Sigmoid colon (tissue), 7 donors: ENCODE measurements at places on chromosomes 5 and 9.

- no peak for DNase-seq
These were observed 7.2 kb downstream of the ZNF354B start for GRCh38 chr5:178866946-178867345.

- no peak for DNase-seq
These were observed 339.0 kb downstream of the NSG2 start for GRCh38 chr5:174384509-174384947.

GRCh38 chr5:149358294-149358651, 427 bp downstream of the PCYOX1L start:
- peak; percentile 86 for DNase-seq

GRCh38 chr5:172584638-172585037, 56.4 kb upstream of the NEURL1B start:
- DNase-seq = no peak

DNA sequence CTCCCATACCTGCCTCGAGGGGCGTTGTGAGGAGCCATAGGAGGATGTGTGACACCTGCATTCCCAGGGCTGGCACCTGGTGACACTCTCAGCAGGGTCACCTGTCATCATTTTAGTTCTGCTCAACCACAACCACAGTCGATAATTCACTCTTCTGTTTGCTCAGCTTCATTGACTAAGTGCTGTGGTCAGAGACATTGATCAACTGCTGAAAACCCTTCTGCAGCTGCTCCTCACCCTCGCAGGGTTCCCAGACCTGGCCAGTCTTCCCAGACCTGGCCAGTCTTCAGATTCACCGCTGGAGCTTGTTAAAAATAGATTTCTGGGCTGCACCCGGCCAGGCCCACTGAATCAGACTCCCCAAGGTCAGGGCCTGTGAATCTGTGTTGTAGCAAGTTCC, 92.8 kb downstream of the MVB12B start:
- no peak for DNase-seq

DNA sequence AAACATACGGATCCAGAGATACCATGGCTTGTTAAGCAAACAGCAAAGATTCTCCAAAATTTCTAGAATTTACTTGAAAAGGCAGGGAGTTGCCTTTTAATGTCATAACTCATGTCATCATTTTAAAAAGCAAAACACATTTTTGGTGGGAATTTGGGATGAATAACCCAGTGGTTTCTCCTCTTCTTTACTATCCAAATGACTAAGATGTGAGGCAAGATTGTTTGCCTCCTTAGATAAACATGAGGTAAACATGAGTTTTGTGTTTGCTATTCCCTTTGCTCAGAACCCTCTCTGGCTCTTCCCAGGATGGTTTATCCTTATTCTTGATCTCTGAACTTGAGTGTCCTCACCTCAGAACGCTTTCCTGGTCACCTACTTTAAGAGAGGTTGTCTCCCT, 267.0 kb downstream of the EBF1 start:
- no peak for DNase-seq

GRCh38 chr9:93634311-93635185, 58.2 kb downstream of the PHF2 start:
- DNase-seq = peak; percentile 40

DNA sequence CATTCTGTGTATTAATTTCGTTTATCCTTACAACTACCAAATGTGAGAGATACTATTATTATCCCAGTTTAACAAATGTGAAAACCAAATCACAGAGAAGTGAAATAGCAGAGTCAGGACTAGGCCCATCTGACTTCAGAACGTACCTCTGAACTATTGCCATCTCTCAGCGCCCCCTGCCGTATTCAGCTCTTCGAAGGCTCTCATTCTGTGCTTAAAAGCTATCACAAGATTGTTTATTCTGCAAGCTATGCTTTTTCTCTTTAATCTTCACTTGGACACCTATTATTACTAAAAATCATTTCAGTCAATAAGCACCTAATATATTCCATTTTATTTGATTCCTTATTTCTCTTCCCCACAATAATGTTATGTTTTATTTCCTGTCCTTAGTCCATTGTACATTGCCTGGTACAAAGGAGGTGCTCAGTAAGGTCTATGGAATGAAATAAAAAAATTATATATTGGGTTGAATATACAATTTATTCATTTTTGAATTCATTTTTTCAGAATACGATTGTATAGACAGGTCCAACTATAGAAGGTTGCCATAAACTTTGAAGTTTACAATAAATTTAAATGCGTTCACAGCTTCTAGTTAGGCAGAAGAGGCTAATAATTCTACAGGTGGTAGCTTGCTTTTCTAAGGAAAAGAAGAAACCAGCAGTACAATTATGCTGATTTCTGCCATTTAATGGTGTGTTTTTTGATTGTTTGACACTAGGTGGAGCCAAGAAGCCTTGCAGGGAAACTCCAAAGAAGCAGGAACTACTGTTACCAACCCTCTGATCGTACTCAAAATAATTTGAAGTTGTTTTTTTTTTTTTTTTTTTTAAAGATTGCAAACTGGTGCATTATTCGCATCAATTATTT, 202.2 kb upstream of the DMRTA1 start:
- DNase-seq = no peak
